SK-MEL-5 (cell line): ENCODE measurements at places on chromosomes 13 and 19. TPM values are rescaled to one million over a fixed set of nuclear protein-coding genes. Genes with fewer than 3 reads are reported as not detected.
A peak's percentile ranks its signal among the peaks of the same experiment; 100 is the strongest.

- no peak for DNase-seq
Observed at GRCh38 chr13:113446488-113446854, 6.8 kb downstream of the ADPRHL1 start.

GRCh38 chr13:46016216-46016615 is 36.3 kb downstream of the ZC3H13 start:
- no peak for DNase-seq

GRCh38 chr13:25252225-25252624 is 35.1 kb downstream of the MTMR6 start:
- no peak for DNase-seq

GRCh38 chr13:102400675-102401145 is 1.1 kb downstream of the FGF14 start:
- no peak for DNase-seq

- no peak for DNase-seq
Observed at GRCh38 chr13:33531484-33531883, 245.9 kb upstream of the STARD13 start.

DNA sequence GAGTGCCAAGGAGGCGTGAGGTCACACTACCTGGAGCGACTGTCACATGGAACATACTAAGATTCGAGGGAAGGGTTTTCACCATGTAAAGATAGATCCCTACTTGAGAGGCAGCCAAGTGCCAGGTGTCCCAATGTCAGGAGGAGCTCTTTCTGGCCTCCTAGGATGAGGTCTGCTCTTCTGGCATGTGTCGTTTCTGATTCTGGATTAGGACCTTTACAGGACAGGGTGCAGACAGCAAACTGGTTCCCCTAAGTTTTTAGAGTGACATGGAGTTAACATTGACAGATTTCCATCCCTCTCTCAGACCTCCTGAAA is 75.3 kb downstream of the ZNF536 start:
- DNase-seq, result no peak

GRCh38 chr19:16702123-16702522 is 17.5 kb upstream of the NWD1 start:
- DNase-seq, result peak; percentile 82

DNA sequence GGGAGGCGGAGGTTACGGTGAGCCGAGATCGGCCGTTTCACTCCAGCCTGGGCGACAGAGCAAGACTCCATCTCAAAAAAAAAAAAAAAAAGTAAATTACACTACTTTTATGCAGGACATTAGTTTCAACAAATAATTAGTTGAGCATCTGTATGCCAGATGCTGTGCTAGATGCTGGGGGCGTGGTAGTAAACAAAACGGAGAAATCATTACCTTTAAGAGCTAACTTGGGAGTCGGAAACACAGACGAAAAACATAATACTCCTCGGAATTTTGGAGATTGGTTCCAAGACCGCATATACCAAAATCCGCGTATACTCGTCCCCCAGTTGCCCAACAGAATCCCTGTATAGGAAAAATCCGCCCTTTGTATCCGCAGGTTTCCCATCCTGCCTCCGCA is 1.3 kb upstream of the DUS3L start:
- no peak for DNase-seq

JUNB gene
- 30.1 and 30.7 TPM in 2 replicates for total RNA-seq

DNA sequence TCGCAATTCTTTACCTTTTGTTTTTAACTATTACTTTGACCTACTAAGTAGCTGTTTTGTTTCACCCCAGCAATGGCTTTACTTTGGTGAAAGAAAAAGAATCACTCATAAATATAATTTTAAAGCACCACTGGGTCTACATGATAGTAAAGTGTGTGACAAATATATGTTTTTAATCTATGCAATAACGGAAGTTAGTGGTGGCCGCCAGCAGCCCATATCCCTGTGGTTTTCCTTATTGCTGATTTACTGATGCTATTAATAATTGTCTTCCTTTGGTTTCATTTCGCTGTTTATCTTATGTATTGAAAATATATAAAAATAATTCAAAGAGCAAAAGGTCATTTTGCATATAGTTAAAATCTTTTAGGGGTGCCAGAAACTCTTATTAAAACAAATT is 491.3 kb downstream of the DIAPH3 start:
- no peak for DNase-seq

IL4I1 gene
- total RNA-seq, result 0.13 TPM in 1 of 2 replicates, not detected in the other

DNA sequence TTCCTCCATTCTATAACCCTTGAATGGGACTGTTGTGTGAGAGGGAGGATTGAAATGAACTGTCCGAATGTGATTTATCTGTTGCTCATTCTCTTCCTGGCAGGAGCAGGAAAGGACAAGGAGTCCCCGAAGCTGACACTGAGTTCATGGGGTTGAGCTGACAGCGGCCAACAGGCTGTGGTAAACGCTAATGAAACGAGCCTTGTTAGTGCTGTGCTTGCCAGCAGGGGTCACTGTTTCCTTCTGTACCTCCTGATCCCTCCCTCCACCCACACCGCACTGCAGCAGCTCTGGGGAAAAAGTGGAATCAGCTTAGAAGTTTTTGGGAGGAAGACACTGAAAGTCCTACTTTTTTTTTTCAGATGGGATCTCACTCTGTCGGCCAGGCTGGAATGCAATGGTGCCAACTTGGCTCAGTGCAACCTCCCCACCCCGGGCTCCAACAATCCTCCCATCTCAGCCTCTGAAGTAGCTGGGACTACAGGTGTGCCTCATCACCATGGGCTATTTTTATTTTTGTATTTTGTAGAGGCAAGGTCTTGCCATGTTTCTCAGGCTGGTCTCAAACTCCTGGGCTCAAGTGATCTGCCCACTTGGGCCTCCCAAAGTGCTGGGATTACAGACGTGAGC is 6.7 kb upstream of the ZNF761 start:
- DNase-seq, result peak; percentile 71

DNA sequence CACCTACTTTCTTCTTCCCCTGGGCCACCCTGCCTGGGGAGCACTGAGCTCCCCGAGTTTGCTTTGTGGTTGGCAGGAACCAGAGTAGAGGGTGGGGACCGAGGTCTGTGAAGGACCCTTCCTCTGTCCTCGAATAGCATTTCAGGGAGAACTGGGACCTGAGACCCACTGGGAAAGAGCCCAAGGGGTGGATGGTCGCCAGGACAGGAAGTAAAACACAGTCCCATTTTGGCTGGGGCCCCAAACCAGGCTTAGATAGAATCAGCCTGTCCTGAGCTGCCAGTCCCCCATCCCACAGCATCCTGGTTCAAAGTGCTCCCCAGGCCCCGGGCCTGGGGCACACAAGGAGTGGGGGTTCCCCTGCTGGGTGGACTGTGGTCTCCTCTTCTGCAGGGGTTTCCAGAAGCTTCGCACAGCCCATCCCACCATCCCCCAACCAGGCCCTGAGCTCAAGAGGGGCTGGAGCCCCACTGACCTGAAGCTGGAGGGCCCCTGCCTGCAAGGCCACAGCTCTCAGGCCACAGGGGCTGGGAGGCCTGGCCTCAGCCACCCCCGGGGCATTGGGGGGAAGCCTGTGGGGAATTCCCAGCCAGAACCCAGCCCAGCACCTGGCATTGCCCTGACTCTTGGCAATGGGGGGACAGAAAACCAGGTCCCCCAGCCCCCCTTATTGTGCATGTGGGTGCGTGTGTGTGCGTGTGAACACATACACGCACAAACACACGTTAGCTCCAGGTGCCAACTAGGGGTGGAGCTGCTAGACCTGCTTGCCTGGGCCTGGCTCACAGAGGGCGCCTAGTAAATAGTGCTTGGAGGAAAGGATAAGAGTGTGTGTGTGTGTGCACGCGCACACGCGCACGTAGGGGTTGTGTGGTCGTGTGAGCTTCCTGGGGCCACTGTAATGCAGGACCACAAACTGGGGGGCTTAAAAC is 995 bp upstream of the MKNK2 start:
- DNase-seq, result no peak

GRCh38 chr13:74158571-74159352 is 24.6 kb upstream of the KLF12 start:
- no peak for DNase-seq

DNA sequence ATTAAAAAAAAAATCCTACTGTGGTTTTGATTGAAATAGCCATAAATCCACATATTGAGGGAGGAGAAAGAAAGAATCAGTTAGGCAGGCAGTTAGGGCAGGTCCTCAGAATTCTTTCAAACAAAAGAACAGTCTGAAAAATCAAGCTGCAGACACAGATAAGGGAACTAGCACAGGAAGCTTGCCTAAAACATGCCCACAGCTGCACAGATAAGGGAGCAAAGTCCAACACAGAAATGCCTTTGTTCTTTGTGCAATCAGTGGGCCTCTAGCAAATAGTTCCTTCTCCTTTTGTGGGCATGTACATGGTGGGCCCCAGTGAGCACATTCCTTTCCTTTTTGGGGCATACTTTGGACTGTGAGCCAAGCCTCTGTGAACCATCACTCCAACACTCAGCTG is 42.7 kb downstream of the UTP14C start:
- DNase-seq, result no peak

DNA sequence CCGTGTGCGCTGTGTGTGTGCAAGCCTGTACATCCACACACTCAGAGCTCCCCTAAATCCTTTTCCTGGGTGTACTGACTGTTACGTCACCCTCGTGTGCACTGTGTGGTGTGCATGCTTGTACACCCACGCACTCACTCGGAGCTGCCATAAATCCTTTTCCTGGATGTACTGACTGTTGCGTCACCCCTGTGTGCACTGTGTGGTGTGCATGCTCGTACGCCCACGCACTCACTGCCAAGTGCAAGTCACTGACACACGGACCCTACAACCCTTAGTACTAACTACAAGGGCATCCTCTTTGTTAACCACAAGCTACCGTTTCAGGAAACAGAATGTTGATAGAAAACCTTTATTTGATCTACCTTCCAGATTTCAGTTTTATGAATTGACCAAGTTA is 983.4 kb downstream of the EFNB2 start:
- no peak for DNase-seq

GRCh38 chr13:114225610-114226009 is 9.1 kb upstream of the CDC16 start:
- DNase-seq, result no peak

DNA sequence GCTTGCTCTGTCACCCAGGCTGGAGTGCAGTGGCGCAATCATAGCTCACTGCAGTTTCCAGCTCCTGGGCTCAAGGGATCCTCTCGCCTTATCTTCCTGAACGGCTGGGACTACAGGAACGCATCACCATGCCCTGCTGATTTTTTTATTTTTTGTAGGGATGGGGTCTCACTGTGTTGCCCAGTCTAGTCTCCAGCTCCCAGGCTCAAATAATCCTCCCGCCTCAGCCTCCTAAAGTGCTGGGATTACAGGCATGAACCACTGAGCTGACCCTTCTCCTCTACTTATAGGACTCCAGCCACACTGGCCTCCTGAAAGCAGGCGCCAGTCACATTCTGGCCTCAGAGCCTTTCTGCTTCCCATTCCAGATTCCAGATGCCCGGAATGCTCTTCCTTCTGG is 10.5 kb downstream of the DACT3 start:
- DNase-seq, result no peak

DNA sequence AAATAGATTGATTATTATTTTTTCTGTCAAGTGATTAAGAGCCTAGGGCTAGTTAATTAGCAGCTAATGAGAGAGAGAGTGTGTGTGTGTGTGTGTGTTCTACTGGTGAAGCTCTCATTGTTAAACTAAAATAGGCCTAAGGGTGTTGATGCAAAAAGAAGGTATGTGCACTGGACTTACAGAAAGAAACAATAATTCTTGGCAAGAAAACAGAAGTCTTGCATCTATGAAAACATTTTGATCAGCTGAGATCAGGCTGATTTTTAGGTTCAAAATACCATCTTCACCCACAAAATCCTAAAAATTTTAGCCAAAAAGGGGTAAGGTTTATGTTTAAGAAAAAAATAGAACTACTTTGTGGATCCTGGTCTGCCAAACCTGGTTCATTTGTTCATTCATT is 106.5 kb downstream of the POSTN start:
- DNase-seq, result no peak

DNA sequence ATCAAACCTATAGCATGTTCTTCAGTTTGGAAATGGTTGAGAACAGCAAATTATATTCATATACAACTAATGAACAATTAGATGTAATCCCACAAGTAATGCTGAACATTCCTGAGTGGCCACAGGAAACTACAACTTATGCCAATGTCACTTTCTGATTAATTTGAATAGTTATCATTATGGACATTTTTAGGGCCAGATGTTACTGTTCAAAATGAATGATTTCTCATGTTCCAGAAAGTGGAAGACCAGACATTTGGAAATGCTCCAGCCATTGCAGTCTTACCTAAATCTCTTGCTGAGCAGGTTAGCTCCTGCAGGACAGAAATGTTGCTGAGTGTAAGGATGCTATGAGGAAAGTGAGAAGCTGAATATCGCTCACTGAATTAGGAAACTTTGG is 819.8 kb downstream of the PCDH9 start:
- no peak for DNase-seq

DNA sequence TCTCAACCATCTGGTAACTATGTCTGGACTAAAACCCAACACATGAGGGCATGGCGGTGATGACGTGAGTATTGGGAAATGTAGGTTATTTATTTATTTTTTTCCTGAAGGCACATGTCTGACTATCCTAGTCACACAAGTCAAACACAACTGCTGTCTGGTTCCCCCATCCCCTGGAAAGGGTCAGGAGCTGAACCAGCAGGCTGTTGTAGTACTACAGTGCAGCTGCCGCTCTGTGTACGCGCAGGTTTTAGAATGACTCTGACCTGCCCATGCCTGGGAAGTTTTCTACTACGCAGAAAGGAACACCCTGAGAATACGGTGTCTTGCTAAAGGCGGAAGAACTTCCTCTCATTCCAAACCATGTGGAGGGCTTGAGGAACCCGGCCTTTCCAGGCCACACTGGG is 1.2 kb downstream of the SLC7A1 start:
- peak; percentile 67 for DNase-seq

DNMT1 gene
- total RNA-seq, result 34.1 and 42.1 TPM in 2 replicates

CEACAM3 gene
- not detected in 2 replicates for total RNA-seq

DNA sequence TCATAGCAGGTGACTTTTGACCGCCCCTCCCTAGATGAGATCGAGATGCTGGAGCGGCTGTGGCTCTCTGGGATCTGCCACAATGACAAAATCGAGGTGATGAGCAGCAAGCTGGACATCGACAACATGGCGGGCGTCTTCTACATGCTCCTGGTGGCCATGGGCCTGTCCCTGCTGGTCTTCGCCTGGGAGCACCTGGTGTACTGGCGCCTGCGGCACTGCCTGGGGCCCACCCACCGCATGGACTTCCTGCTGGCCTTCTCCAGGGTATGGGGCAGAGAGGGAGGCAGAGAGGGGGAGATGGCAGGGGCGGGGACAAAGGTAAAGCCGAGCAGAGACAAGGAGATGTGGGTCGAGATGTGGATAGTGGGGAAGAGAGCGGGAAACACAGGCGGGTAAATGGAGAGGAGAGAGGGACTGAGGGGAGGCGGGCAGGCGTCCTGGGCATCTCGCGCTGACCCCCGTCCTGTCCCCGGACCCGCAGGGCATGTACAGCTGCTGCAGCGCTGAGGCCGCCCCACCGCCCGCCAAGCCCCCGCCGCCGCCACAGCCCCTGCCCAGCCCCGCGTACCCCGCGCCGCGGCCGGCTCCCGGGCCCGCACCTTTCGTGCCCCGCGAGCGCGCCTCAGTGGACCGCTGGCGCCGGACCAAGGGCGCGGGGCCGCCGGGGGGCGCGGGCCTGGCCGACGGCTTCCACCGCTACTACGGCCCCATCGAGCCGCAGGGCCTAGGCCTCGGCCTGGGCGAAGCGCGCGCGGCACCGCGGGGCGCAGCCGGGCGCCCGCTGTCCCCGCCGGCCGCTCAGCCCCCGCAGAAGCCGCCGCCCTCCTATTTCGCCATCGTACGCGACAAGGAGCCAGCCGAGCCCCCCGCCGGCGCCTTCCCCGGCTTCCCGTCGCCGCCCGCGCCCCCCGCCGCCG is 3.4 kb upstream of the GRWD1 start:
- no peak for DNase-seq
